Activated naive CD4-positive, alpha-beta T cell treated with anti-CD3 and anti-CD28 coated beads, Interleukin-2, amount 50 U/mL, for 16 hours (primary cell): ENCODE measurements at places on chromosomes 12 and 14.
A peak's percentile ranks its signal among the peaks of the same experiment; 100 is the strongest.

DNA sequence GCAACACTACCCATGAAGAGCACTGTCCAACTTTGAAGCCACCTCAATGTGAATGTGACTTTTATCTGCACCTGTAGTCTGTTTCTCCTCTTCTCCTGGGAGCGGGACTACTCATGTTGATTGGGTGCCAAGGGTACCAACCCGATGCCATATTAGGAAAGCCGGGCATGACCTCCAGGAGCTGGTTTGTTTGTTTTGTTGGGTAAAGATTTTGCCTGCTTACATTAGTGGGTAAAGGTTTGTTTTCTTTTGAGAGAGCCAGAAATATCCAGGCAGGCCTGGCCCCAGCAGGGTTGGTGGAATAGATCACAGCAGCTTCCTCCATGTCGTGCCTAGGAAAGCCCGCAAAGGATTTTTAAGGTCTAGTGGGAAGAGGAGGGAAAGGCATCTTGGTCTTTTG is 19.7 kb upstream of the ITPK1 start:
- no peak for DNase-seq

DNA sequence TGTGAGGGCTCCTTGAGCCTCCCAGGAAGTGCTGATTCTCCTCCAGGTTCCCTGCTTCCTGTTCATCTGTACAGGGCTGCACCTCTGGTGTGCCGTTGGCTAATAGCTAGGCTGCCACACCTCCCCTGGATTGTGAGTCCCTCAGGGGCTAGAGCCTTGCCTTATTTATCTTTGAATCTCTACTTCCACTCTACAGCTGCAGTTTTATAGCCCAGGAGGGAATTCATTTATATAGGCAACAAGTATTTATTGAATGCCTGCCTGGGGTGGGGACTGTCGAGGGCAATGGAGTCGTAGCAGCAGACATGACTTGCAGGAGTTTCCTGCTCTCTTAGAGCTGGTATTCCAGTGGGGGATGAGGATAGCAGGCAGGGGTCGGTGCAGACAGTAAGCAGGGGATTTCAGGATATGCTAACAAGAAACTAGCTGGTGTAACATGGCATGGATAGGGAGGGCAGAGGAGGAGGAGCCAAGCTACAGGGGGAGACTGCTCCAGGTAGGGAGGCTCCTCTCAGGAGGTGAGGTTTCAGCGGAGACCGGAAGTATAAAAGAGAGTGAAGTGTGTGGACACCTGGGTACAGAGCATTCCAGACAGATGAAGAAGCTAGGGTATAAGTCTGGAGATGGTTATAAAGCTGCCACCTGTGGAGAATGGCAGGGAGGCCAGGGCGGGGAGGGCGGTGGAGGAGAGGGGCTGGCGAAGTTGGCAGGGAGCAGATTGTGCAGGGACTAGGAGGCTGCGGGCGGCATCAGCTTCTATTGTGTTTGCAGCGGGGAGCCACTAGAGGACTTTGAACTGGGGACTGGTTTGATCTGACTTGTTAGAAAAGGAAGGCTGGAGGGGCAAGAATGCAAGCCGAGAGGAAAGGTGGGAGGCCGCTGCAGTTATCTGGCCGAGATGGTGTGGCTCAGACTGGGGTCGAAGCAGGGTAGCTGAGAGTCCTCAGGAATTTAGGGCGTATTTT is 17.2 kb downstream of the USP30 start:
- DNase-seq: no peak

DNA sequence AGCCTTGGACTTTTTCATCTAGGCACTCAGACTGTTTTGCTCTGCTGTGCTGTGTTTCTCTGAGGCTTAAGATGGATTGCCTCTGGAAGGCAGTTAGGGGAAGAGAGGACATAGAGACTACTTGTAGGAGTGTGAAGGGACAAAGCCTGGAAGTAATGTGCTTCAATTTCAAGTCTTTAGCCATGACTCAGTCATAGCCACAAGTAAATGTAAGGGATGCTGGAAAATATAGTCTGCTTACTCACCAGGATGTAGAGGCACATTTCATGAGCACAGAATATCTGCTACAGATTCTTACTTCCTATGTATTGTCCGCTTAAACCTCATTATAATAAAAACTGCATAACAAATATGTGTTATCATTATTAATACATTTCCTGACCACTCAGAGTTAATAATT is 794.3 kb upstream of the NOVA1 start:
- no peak for DNase-seq

DNA sequence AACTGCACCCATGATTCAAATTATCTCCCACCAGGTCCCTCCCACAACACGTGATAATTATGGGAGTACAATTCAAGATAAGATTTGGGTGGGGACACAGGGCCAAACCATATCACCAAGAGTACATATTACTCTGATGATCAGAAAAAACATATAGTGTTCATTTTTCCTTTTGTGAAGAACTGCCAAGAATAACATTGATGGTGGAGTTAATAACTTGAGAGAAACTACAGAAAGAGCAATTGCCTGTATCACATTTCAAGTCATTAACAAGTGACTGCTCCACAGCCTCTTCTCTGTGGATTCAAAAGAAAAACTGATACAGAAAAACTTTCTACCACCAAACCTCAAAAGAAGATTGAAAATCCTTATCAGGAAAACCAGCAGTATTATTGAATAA is 34.7 kb downstream of the GRIP1 start:
- DNase-seq: no peak

- no peak for DNase-seq
Observed at GRCh38 chr14:99235582-99236320, 36.2 kb downstream of the BCL11B start.

GRCh38 chr12:20830456-20830855 is 20.0 kb downstream of the SLCO1B3 start:
- DNase-seq: no peak

- no peak for DNase-seq
Observed at GRCh38 chr12:124481257-124481750, 86.1 kb downstream of the NCOR2 start.

GRCh38 chr14:39843881-39844280 is 411.6 kb upstream of the FBXO33 start:
- no peak for DNase-seq

- no peak for DNase-seq
Observed at GRCh38 chr12:2294651-2295475, 242.1 kb downstream of the CACNA1C start.

GRCh38 chr14:83309833-83310232 is 1776.2 kb upstream of the SEL1L start:
- no peak for DNase-seq

GRCh38 chr14:50312734-50313054 is 570 bp downstream of the DMAC2L start:
- no peak for DNase-seq

- no peak for DNase-seq
Observed at GRCh38 chr14:75196468-75196867, 20.1 kb upstream of the TMED10 start.

DNA sequence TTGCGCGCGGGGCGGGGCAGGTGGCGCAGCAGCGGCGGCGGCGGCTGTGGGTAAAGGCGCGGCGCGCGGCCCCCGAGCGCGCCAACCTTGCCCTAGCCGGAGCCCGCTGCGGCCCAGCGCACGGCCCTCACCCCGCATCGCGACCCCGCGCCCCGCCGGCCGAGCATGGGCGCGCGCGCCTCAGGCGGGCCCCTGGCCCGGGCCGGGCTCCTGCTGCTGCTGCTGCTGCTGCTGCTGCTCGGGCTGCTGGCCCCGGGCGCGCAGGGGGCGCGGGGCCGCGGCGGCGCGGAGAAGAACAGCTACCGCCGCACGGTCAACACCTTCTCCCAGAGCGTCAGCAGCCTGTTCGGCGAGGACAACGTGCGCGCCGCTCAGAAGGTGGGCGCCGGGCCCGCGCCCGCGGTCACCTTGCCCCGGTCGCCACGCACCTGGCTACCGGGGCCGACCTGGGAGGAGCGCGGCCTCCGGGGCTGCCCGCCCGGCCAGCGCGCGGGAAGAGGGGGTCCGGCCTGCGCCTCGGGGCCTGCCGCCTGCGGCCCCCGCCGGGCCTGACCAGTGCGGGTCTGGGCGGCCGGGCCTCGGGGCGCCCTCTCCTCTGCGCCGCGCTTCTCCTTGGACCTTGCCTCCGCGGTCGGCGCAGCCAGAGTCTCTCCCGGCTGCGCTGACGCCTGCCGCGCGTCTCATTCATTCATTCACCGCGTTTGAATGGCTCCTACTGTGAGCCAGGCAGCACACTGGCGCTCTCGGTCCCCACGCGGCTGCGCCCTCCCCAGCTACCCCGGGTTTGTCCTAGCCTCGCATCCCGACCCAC is at the start of gene BRI3BP:
Gene BRI3BP, plus strand, starts transcription at position 20 of the 811 bp plus-strand sequence. Its CDS starts 146 bp downstream, at position 166.
- peak; percentile 83 for DNase-seq

GRCh38 chr14:100582496-100583165 is 4.6 kb downstream of the BEGAIN start:
- peak; percentile 4 for DNase-seq

- no peak for DNase-seq
Observed at GRCh38 chr12:7937833-7938506, 2.0 kb upstream of the SLC2A3 start.

- DNase-seq: no peak
Observed at GRCh38 chr14:93974833-93975232, 1.5 kb downstream of the ASB2 start.

DNA sequence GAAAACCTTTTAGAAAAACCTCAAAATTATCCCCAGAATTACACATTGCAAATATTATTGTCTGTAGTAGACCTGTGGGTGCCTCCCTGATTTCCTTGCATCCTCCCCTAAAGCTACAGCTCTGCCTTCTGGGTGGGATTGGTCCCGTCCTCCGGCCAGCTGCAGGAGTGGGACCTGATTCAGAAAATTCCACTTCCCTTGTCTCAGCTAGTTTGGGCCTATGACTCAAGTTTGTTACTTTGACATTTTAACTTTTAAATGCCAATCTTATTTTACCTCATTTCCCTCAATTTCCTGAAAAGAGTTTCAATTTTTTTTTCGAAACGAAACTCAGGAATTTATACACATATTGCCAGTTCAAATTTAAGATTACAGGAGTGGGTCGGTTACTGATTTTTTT is 13.2 kb upstream of the SLC41A2 start:
- DNase-seq: no peak
